ENCODE measurements at places on chromosomes 3 and 15.

DNA sequence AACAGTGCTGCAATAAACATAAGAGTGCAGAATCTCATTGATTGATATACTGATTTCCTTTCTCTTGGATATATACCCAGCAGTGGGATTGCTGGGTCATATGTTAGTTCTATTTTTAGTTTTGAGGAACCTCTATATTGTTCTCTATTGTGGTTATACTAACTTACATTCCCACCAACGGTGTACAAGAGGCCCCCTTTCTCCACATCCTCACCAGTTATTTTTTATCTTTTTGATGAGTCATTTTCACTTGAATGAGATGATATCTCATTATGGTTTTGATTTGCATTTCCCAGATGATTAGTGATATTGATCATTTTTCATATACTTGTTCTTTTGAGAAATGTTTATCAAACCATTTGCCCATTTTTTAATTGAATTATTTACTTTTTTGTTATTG, 12.4 kb upstream of the IREB2 start:
- H3K27me3 ChIP-seq = peaks cover 17% of the 10 kb centered on the region
- H3K36me3 ChIP-seq = no peaks in the 10 kb centered on the region
- DNase-seq = no peak
- no peak overlapping the region for H3K4me3 ChIP-seq

DNA sequence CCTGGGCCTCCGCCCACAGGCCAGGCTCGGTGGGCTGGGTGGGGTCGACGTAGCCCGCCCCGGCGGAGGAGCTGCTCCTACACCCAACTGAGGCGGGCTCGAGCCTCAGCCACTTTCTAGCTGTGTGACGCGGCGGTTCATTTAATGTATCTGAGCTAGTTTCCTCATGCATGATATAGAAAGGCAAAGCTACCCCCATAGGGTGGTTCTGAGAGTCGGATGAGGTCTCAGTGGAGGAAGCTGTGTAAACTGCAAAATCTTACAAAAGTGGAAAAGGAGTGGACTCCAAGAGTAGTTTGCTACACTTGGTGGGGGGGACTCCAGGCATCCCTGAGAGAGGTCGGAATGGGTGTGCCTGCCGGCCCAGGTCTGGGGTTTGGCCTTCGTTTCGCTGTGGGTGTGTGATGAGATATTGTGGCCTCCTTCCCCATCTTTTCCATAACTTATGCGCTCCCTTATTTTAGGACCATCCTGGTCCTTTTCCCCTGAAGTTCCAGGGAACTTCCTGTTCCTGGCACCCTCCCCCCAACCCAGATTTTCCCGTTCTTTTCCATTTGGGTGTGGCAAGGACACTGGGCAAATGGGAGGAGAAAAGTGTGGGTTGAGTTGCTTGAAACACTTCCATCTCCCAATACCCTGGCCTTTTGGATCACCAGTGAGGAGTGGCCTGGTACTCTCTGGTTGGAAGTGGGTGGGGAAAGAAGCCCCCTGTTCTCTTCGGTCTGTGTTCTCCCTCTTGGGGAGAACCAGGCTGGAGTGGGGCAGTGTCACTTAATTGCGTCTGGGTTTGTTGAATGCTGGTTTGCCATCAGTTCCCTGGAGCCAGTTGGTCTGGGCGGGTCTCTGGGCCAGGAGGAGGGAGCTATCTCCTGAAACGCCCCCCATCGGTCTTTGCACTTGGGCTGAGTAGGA, 1.1 kb downstream of the PDIA5 start:
- H3K36me3 ChIP-seq = peaks cover 9% of the 10 kb centered on the region
- peaks cover under 1% of the 10 kb centered on the region for H3K27me3 ChIP-seq
- peak overlapping the region; percentile 48 for H3K27ac ChIP-seq

- no peak overlapping the region for H3K27ac ChIP-seq
- H3K36me3 ChIP-seq = no peaks in the 10 kb centered on the region
- no peak overlapping the region for H3K4me3 ChIP-seq
- peaks cover 2% of the 10 kb centered on the region for H3K27me3 ChIP-seq
- DNase-seq = no peak
Measured at GRCh38 chr3:2938711-2939110, 171.5 kb downstream of the IL5RA start.

- H3K4me1 ChIP-seq = no peaks in the 10 kb centered on the region
- no peak overlapping the region for H3K4me3 ChIP-seq
- H3K36me3 ChIP-seq = no peaks in the 10 kb centered on the region
- peaks cover 4% of the 10 kb centered on the region for H3K27me3 ChIP-seq
- no peak for DNase-seq
Measured at GRCh38 chr3:105323274-105323599, 43.5 kb upstream of the ALCAM start.

DNA sequence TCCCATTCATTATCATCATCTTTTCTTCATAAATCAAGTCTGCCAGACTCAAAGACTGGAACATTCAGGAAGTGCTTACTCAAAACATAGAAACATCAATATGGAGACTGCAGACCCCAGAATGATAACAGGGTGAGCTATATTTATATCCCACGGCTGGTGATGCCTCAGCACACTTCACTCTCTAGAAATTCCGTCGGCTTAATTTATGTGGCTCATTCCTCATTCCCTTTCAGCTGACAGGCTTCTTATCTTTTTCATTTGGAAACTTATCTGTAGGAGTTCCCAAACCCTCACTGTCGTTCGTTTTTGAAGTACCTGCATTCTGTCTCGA, 45.5 kb downstream of the RFTN1 start:
- peak overlapping the region; percentile 76 for H3K4me3 ChIP-seq
- no peak for DNase-seq
- H3K4me1 ChIP-seq = peaks cover 79% of the 10 kb centered on the region
- H3K27me3 ChIP-seq = no peaks in the 10 kb centered on the region

- peak; percentile 22 for DNase-seq
- H3K27me3 ChIP-seq = peaks cover 48% of the 10 kb centered on the region
- no peaks in the 10 kb centered on the region for H3K36me3 ChIP-seq
- no peak overlapping the region for H3K4me3 ChIP-seq
- no peaks in the 10 kb centered on the region for H3K4me1 ChIP-seq
Measured at GRCh38 chr15:58070801-58071418, 5.4 kb upstream of the ALDH1A2 start.

- H3K27me3 ChIP-seq = peaks cover 7% of the 10 kb centered on the region
- H3K36me3 ChIP-seq = no peaks in the 10 kb centered on the region
- no peak overlapping the region for H3K4me3 ChIP-seq
- DNase-seq = no peak
- no peaks in the 10 kb centered on the region for H3K4me1 ChIP-seq
Measured at GRCh38 chr3:30085486-30085885, 520.9 kb upstream of the TGFBR2 start.

DNA sequence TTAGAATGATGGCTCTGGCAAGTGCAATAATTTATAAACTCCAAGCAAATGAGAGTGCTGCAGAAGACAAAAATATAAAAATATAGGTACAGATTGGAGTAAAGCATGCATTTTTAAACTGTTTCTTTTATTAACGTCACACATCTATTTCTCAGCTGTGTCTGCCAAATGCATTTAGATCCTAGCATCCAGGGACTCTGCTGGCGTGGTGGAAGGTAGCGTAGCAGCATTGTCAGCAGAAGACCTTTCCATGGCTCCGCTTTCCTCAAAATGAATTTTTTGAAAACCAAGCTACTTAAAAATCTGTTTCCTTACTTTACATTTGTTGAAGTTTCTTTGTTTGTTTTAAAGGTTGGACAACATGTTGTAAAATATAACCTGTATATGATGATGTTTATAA, 16.3 kb upstream of the ATP10A start:
- H3K27me3 ChIP-seq = no peaks in the 10 kb centered on the region
- DNase-seq = no peak
- no peaks in the 10 kb centered on the region for H3K4me1 ChIP-seq
- no peaks in the 10 kb centered on the region for H3K36me3 ChIP-seq

DNA sequence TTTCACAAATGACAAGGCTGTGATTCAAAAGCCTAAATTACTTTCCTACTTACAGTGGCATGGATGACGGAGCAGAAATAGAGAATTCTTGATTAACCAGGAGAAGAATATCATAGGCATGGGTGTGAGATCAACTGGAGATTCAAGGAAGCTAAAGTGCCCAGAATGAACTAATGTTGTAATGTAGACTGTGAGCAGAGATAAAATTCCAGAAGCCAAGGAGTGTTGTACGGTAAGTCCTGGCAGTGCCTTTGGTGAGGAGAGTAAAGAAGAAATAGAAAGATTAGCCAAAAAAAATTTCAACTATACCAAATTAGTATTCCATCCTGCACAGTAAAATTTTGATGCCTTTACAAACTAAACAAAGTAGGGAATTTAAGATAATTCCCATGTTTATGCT, 75.9 kb downstream of the ZBTB20 start:
- no peaks in the 10 kb centered on the region for H3K27me3 ChIP-seq
- no peak overlapping the region for H3K4me3 ChIP-seq
- H3K36me3 ChIP-seq = no peaks in the 10 kb centered on the region
- no peak for DNase-seq
- H3K4me1 ChIP-seq = peaks cover 13% of the 10 kb centered on the region

- no peak overlapping the region for H3K27ac ChIP-seq
- no peak for DNase-seq
- H3K36me3 ChIP-seq = no peaks in the 10 kb centered on the region
- H3K4me3 ChIP-seq = no peak overlapping the region
Measured at GRCh38 chr15:87564681-87565080, 691.9 kb downstream of the NTRK3 start.

- peaks cover 10% of the 10 kb centered on the region for H3K27me3 ChIP-seq
- no peak overlapping the region for H3K27ac ChIP-seq
- H3K4me1 ChIP-seq = no peaks in the 10 kb centered on the region
Measured at GRCh38 chr3:170508839-170509238, 77.0 kb downstream of the SLC7A14 start.

- no peak overlapping the region for H3K4me3 ChIP-seq
- H3K4me1 ChIP-seq = peaks cover 14% of the 10 kb centered on the region
- no peaks in the 10 kb centered on the region for H3K27me3 ChIP-seq
- no peak overlapping the region for H3K27ac ChIP-seq
- DNase-seq = no peak
- peaks cover 5% of the 10 kb centered on the region for H3K36me3 ChIP-seq
Measured at GRCh38 chr15:92165001-92165346, 228.7 kb upstream of the ST8SIA2 start.

- peaks cover 2% of the 10 kb centered on the region for H3K27me3 ChIP-seq
- H3K36me3 ChIP-seq = no peaks in the 10 kb centered on the region
- H3K4me3 ChIP-seq = no peak overlapping the region
- no peaks in the 10 kb centered on the region for H3K4me1 ChIP-seq
- no peak overlapping the region for H3K27ac ChIP-seq
Measured at GRCh38 chr15:100429116-100429728, 87.4 kb upstream of the ADAMTS17 start.

GRCh38 chr15:38053776-38054175, 119.3 kb downstream of the TMCO5A start:
- peaks cover 14% of the 10 kb centered on the region for H3K4me1 ChIP-seq
- no peaks in the 10 kb centered on the region for H3K36me3 ChIP-seq
- H3K27ac ChIP-seq = no peak overlapping the region
- H3K27me3 ChIP-seq = no peaks in the 10 kb centered on the region
- no peak overlapping the region for H3K4me3 ChIP-seq

DNA sequence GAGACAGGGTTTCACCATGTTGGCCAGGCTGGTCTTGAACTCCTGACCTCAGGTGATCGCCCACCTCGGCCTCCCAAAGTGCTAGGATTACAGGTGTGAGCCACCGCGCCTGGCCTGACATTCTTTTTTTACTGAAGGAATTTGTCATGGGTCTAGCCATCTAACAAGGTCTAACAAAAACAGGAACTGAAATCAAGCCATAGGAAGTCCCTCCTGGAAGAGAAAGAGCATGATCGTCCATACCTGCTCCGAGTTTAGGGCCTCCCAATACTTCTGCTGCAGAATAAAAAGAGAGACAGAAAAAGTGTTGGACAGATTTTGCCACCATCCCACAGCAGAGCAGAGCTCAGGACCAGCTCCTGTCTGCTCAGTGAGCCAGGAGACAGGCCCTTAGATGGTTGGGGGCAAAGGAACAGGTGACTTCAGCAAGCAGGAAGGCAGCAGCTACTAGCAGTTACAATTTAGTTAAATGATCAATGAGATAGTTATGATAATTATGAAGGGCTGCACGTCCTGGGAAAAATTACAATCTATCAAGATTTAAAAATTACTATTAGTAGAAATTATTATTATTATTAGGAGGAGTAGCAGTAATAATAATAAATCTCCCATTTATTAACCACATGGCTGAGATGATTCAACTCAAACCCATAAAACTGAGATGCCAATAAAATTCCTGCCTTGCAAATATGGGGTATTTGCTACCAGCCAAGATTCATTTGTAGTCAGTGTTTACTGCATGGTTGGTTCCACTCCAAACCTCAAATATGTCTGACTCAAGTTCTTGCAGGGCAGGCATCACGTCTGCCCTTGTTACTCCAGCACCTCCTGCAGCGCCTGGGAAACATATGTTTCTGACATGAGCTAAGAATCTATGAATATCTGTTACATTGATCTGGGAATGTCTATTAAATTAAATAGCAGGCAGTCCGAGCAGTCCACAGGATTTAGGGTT, 40.1 kb downstream of the TMEM44 start:
- H3K4me1 ChIP-seq = peaks cover 5% of the 10 kb centered on the region
- no peak overlapping the region for H3K27ac ChIP-seq

- peaks cover 9% of the 10 kb centered on the region for H3K4me1 ChIP-seq
- no peak for DNase-seq
- peaks cover 4% of the 10 kb centered on the region for H3K36me3 ChIP-seq
- no peak overlapping the region for H3K27ac ChIP-seq
Measured at GRCh38 chr3:156761007-156761406, 65.1 kb upstream of the LEKR1 start.

DNA sequence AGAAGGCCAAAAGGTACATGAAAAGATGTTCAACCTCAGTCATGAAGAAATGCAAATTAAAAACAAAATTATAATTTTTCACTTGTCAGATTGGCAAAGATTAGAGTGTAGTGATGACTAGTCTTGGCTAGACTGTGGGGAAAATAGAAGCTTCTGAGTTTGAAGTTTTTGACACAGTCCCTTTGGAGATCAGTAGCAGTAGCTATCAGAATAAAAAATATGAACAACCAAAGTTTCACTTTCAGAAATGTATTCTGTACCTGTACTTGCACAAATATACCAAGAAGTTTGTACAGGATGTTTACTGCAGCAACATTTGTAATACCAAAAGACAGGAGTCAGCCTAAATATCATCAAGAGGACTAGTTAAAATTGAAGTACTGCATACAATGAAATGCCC, 14.1 kb downstream of the ATP2C1 start:
- no peaks in the 10 kb centered on the region for H3K27me3 ChIP-seq
- H3K4me3 ChIP-seq = peak overlapping the region; percentile 60
- no peak for DNase-seq
- H3K36me3 ChIP-seq = peaks cover 8% of the 10 kb centered on the region

DNA sequence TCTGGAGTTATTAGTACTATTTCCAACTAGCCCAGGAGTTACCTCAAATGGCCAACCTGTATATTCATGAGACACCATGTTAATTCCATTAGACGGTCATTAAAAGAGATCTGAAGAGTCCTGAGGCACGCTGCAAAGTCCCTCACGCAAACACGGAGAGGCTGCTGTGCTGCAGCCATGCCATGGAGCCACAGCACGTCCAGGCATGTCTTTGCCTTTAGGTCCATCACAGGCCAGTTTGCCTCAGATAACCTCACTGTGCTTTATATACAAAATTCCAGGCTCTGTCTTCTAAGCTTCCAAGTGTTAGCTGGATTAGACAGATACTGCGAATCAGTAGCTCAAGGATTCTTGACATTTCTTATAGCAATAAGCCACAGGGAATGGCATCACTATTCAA, 9.8 kb upstream of the PLAAT1 start:
- no peak overlapping the region for H3K27ac ChIP-seq
- H3K4me3 ChIP-seq = no peak overlapping the region
- no peak for DNase-seq
- no peaks in the 10 kb centered on the region for H3K4me1 ChIP-seq

Data from activated T-helper 1 cell treated with anti-CD3 and anti-CD28 coated beads, Interleukin-12 subunit alpha, Interleukin-12 subunit beta, Interleukin-2, Interleukin-4 antibody, amounts not matched to agents 30 ng/mL and 10 ng/mL and 1 ng/mL, durations not matched to agents 14 hours and 24 hours and 36 hours (primary cell).